ENCODE measurements at places on chromosomes 7 and 10. TPM values are rescaled to one million over a fixed set of nuclear protein-coding genes. Genes with fewer than 3 reads are reported as not detected.

DNA sequence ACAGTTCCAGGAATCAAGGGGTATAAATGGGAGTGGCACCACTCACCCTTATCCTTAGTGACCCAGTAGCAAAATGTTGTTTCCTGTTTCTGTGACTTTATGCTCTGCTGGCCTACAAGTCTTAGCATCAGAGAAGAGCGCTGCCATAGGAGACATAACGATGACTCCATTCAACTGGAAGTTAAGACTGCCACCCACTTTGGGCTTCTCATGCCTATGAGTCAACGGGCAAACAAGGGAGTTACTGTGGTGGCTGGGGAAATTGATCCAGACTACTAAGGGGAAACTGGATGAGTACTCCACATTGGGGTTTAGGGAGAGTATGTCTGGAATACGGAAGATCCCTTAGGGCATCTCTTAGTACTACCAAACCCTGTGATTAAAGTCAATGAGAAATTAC, 40.6 kb upstream of the PIK3CG start:
- peak; percentile 20 for DNase-seq

DNA sequence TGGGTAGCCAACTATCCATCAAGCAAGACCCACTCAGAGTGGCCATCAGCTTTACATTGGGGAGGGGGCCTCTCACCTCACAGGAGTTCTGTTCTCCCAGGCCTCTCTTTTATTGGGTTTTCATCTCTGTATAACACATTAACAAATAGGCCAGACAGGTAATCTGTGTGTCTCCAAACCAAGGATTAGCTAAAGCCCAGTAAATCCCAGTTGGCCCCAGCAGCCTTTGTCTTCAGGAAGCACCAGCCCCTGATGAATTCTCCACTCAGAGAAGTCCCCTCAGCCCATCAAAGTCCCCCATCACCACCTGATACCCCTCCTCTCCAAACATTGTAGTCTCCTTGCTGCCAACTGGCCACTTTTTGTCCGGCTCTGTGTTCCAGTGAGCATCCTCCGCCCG, 16.9 kb upstream of the SLF2 start:
- DNase-seq = no peak

GRCh38 chr10:129322933-129323820, 143.9 kb upstream of the MGMT start:
- DNase-seq = no peak

DNA sequence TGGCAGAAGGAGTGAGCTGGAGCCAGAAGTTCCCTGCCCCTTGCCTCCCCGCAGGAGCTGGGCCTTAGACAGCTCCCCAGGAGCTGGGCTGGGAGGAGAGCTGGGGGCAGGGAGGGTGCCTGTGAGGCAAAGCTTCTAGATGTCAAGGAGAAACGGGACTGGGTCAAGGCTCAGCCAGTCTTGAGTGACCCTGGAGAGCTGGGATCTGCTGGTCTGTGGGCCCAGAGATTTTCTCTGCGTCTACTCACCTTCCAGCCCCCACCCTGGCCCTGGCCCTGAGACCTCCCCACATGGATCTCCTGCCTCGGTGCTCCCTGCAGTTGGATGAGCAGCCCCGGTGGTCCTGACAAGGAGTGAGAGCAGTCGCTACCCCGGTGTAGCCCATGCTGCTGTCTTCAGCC, 20.3 kb upstream of the SHH start:
- DNase-seq = no peak

DNA sequence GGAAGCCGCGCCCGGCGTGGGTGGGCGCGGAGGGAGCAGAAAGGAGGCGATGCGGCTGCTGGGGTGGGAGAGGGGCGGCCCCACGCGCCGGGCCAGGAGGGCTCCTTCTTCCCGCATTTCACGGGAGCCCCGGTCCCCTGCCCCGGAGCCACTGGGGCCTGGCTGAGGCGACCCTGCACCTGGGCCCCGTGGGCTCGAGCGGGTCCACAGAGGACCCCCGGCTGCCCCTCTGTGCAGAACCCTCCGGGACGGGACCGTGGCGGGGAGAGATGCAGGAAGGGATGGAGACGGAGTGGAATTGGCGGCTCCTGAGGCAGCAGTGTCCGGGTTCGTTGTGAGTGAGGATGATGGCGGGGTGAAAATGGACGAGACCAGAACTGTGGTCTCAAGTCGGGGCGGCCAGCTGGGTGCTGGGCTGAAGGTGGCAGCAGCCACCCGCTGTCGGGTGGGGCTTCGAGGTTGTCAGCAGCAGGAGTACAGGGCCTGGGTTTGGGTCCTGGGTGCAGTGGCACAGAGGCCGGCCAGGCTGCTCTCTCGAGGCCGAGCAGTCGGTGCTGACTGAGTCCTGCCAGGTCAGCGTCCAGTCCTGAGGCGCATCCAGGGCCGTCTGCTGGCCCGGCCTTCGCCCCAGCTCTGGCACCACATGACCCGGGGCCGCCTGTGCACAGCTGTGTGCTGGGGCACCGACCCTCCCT, 80.4 kb downstream of the VIPR2 start:
- DNase-seq = no peak

Gene ERVW-1
- total RNA-seq = not detected

Gene SLC25A28
- 15.9 TPM for total RNA-seq

Gene PON3
- total RNA-seq = not detected

Gene RNF148
- not detected for total RNA-seq

Measured in LHCN-M2 (cell line).